AML-193 (cell line): ENCODE measurements at places on chromosomes 6 and 20.

DNA sequence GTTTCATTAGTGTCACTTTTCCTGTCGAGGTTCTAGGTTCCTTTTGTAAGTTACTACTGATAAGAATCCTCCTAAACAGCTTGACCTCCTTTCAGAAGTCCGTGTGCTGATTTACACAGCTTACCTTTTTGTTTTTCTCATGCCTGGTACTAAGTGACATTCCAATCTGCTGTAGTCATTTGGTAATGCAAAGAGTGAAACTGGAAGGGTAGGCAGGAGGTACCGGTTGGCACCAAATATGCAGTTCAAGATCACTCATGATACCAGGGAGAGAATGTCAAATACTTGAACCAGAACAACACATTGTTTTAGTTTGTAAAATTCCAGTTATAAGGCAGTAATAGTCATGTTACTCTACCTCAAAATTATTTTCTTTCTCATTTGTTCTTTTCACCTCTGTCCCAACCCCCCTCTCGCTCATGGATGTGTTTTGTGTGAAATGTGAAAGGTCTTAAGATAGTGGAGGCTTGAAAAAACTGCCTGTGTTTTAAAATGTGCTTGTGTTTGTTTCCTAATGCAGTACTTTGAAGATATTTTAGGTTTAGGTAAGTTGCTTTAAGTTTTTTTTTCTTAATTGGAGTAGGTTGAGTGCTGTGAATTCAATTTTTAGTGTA, 23.2 kb downstream of the AFDN start:
- no peak for DNase-seq

- no peak for DNase-seq
Measured at GRCh38 chr20:25150016-25150415, 45.5 kb upstream of the ENTPD6 start.

DNA sequence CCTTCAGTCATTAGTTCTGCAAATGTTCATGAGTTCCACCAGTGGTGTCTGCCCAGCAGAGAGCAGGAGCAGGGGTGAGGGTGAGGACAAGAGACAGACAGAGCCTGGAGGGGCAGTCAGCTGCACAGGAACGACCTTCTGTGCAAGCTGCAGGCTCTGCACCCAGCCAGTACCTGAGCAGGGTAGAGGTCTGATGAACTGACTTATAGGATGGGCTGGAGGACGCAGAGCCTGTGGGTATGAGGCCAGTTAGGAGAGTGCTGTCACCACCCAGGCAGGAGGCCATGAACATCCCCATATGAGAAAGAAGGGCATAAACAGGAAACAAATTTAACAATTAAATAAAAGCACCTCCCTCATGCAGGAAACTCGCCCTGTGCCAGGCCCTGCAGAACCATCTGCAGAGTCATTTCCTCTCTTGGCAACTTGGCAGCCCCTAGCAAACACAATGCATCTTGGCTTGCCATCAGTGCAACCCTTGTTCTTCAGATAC, 17.9 kb downstream of the C6orf15 start:
- DNase-seq: peak; percentile 44

- no peak for DNase-seq
Measured at GRCh38 chr20:11091511-11091910, 417.7 kb upstream of the JAG1 start.

DNA sequence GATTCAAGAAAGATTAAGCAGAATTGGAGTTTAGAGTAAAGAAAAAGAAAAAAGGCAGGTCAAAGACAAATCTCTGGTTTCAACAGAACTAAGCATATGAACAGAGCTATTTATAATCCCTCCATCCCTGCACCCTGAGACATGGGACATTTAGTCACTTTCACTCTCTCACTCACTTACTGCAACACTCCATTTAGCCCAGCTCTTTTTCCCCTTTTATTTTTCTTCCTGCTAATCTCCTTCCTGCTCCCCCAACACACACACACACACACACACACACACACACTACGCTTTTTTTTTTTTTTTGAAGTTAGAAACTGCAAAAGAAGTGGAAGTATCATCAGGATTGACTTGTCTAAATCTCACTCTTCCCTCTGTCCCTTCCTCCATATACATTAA, 45.1 kb upstream of the TBC1D7 start:
- no peak for DNase-seq

DNA sequence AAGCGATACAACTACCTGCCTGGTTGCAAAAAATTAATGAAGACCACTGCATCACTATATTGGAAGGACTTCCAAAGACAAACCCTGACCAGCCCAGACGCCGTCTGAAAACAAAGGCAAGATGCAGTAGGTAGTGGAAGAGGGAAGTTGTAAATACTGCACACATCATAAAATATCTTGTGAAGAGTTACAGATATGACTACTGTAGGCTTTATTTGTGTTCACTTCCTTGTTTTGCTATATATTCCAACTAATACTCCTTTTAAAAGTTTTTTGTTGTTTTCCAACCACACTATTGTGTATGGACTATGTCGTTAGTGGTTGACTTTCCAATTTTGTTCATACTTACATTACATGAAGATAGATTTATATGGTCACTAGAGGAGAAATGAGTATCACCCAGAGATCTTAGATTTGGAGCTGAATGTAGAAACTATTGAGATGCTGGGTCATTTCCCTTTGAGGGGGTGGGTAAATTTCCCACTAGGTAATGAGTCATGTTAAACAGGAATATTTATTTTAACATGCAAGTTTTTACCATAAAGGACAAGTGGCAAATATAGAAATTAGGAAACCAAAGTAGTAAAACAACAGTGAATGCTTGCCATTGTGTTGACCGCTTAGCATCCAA, 16.6 kb upstream of the TXLNB start:
- DNase-seq: no peak

DNA sequence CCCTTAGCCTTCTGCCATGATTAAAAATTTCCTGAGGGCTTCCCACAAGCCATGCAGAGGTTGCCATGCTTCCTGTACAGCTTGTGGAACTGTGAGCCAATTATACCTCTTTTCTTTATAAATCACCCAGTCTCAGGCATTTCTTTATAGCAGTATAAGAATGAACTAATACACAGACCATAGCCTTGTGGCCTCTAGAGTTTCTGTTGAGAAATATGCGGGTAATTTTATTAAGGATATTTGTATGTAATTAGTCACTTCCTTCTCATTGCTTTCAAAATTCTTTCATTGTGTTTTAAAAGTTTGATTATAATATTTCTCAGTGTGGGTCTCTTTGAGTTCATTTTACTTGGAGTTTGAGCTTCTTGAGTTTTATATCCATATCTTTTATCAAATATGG, 484.9 kb downstream of the COL12A1 start:
- DNase-seq: no peak

- no peak for DNase-seq
Measured at GRCh38 chr6:105041880-105042279, 85.0 kb downstream of the LIN28B start.

GRCh38 chr20:33033381-33033780, 1.9 kb downstream of the BPIFB6 start:
- no peak for DNase-seq

- no peak for DNase-seq
Measured at GRCh38 chr6:37218061-37218460, 39.5 kb upstream of the TBC1D22B start.

GRCh38 chr6:118252474-118252873, 295.6 kb upstream of the PLN start:
- DNase-seq: peak; percentile 38

DNA sequence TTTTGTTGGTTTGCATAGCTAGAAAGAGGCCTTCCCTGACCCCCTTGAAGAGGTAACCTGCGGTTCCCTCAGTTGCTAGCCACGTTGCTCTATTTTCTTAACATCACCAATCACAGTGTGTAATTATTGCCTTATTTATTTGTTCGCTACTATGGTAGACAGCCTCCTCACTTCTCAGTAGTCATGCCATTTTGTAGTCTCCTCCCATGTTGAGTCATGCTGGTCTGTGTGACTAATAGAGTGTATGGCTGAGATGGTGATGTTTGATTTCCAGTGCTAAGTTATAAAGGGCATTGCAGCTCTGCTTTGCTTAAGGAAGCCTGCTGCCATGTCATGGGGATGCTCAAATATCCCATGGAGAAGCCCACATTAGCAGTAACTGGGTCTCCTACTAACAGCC, 236.6 kb upstream of the CHD6 start:
- no peak for DNase-seq
